ENCODE measurements at places on chromosomes 16 and 17.

DNA sequence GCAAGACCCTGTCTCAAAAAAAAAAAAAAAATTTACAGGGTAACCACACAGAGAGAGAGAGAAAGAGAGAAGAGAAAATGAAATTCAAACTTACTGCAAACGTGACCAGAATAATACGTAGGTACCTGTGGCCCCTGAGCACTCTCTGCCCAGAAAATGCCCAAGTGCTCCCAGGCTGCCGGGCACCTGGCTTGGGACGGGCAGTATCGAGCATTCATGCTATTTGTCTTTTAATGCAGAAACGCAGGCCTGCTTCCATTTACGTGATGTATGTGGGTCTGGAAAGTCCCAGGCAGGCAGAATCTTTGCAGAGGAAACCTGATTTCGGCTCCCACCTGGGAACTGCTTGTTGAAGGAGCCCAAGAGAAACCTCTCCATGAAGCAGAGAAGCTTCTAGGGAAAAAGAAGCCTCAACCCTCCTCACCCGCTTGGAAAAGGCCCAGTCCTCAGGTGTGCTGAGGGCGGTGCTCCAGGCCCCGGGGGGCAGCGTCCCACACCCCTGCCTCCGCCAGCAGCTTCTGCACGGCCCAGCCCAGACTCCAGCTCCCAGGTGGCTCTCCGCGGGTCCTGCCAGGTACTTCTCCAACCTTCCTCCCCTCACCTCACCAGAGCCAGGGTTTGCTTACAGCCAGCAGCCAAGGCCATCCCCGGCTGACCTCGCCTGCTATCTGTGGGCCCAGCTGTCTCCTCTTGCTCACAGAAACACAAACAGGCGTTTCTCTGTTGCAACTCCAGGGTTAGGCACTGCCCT, 14.0 kb downstream of the RPH3AL start:
- no peak for DNase-seq

GRCh38 chr17:17849845-17850373, 13.1 kb upstream of the SREBF1 start:
- DNase-seq: peak; percentile 55

GRCh38 chr16:79437764-79438751, 162.5 kb downstream of the MAF start:
- no peak for DNase-seq

DNA sequence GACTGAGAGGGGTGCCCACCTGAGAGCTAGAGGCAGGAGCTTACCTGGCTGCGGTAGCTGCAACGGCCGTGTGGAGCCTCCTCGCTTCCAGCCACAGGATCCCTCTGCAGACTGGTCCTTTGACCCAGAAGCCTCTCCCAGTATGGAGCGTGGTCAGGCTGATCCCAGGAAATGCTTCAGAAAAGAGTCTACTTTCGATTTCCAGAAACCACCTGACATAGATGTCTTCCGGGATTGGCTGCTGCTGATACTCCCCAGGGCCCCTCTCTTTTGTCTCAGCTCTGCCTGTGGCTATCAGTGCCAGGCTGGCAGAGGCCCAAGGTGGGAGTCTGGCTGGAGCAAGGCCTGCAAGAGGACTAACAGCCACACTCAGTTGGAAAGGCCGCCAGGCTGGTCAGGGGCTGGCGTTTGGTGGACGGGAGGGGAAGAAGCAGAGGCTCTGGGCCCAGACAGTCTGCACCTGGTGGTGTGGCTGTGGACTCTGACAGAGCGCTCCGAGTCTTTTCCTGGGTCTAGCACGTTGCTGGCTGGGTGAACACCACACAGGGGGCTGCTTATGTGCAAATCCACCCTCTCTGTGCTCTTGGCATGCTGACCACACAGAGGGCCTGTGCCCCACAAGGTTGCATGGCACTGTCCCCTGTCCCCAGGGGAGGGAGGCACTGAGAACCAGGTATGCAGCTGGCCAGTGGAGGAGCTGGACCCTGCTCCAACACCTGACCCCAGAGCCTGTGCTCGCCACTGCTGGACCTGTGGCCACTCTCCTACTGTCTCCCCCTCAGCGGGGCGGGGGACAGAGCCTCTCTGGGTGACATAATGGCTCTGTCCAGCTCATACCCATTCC, at the start of gene LGALS3BP:
LGALS3BP (minus strand) TSS at position 144 of the 844 bp plus-strand sequence. CDS start 2,732 bp downstream, outside the sequence.
- DNase-seq: no peak

- no peak for DNase-seq
Measured at GRCh38 chr17:3596804-3597464, 12.3 kb downstream of the TRPV1 start.

DNA sequence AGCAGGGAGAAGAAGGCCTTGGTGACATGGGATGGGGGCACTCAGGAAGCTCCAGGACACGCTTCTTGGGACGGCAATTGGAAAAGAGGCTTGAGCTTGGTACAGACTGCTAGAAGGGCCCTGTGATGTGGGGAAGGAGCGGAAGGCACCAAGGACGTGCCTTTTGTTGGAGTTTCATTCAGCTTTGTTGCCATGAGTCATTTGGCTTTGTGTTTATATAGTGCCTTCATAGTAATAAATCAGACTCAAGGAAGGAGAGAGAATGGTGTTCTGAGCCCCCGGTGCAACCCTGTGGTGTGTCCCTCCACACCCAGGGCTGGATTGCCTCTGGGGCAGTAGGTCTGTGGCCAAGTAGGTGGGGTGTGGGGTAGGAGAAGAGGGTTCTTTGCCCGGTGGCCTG, 7.4 kb upstream of the TBX4 start:
- DNase-seq: no peak

GRCh38 chr17:16661217-16661616, 7.6 kb upstream of the ZNF624 start:
- no peak for DNase-seq

DNA sequence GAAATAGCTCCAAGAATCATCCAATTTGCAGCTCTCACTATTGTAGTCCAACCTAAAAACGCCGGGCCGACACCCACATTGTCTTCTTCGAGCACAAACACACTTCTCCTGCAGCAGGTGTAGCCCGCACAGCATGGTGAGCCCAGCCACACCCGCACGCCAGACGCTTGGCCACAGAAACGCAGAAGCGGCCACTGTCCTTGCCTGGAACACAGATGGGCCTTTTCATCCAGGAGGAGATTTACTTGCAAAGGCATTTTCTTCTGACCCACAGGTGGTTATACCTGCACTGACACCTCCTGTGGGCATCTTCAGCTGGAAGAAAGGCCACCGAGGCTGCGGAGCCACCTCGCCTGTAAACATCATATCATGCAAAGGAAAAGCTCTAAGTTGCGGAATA, 98.4 kb downstream of the ADCY9 start:
- DNase-seq: no peak

GRCh38 chr16:74718741-74719610, 18.3 kb upstream of the MLKL start:
- DNase-seq: no peak

GRCh38 chr16:88870608-88871348, 4.3 kb upstream of the PABPN1L start:
- DNase-seq: no peak

DNA sequence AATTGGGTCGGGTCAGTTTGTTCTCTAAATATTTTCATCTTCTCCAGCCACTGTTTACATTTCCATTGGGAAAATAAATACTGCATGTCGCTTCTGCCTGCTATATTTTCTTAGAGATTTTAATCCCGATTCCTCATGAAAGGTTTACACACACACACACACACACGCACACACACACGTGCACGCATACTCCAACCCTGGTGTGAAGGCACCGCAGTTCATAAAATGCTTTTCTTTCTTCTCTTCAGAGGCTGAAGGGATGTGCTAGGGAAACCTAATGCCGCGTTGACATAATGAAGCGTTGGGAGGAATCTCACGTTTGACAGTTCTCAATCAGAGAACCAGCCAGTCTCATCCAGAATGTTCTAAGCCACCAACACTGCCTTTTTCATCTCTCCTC, 222.9 kb upstream of the IRX3 start:
- DNase-seq: no peak

- DNase-seq: no peak
Measured at GRCh38 chr16:1818204-1818872, 8.3 kb downstream of the HAGH start.

GRCh38 chr16:27239906-27240655, 28.5 kb downstream of the NSMCE1 start:
- no peak for DNase-seq

DNA sequence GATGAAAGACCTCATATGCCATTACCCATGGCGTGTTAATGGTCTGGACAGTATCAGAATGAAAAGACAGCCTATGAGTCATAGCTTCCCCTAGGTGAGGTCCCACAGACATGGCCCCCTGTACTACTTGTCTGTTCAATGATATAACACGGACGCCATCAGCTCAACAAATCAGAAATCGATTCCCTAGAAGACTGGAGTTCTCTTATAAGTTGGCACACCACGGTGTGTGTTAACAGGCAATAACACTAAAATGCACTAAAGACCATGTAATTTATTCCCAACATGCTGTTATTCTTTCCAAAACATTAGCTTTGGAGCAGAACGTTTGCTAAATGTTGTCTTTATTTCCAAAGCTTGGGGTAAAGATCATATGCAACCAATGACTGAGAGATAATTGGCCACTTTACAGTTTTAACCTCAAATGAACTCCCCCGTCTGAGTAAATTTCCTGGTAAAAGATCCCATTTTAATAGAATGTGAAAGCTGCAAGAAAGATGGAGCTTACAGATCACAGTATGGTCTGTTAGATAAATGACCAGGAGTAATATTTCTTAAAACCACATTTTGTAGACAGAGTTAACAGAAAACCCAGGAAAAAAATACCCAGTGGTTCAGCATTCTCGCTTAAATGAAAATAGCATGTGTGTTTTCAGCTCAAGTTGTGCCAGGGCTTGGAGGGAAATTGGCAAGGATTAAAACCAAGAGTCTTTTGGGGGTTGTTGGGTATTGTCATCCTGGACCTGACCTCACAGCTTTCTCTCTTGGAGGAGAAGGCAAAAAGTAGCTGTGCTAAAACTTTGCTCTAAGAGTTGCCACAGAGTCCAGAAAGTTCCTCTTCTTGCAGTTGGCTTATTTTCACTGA, 65.9 kb downstream of the PCTP start:
- DNase-seq: no peak

- DNase-seq: no peak
Measured at GRCh38 chr17:82915010-82915756, 75.4 kb upstream of the ZNF750 start.

GRCh38 chr16:8402981-8403843, 187.1 kb downstream of the TMEM114 start:
- DNase-seq: no peak

- no peak for DNase-seq
Measured at GRCh38 chr17:76675648-76676047, 32.1 kb upstream of the ST6GALNAC1 start.

DNA sequence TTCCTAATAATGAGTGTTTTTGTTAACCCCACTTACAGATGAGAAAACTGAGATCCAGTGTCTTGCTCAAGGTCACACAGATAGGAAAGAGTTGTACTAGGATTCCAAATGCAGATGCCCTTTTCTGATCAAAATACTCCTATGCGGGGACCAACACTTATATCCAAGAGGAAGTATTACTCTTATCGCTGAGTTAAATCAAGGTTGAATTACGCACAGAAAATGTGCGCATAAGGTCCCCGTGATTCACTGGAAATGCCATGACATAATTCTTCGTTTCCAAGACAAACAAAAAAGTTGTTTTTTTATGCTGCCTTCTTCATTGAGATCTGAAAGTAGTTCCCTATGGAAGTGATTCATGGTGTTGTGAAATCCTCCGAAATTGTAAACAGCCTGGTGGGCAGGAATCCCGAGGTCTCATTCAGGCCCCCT, 463.8 kb upstream of the HSBP1 start:
- no peak for DNase-seq

GRCh38 chr17:49739641-49740271, 24.2 kb downstream of the FAM117A start:
- DNase-seq: peak; percentile 56

- DNase-seq: no peak
Measured at GRCh38 chr17:58318065-58318481, 10.5 kb downstream of the TSPOAP1 start.

DNA sequence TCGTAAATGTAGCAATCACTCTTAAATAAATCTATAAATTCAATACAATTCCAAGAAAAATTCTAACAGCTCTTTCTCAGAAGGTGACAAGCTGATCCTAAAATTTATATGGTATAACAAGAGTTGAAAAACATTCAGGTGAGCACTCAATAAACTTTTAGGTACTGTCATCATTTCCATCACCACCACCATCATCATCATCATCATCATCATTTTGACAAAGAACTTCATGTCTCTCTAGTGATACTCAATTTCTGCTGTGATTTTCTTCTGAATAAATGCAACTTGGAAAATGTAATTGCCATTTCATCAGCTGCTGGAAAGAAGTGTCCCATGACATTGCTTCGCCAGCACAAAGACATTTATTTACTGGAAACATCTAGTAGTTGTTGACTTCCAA, 222.9 kb upstream of the IRX5 start:
- DNase-seq: no peak

DNA sequence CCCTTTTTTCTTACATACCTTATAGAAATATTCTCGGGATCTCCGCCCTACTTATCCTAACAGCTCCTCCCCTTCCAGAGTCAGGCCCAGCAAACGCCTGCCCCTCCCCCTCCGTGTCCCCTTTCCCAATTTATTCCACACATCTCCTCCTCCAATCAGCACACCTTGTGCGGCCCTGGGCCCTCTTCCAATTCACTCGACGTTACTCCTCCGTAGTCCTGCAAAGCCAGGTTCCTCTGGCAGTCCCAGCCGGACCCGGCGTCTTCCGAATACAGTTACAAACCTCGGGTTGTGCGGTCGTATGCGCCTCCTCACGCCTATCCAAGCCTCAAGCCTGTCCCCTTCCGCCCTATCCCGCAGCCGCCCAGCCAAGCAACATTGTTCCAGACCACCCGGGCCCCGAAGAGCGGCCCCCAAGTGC, 677 bp downstream of the CBX1 start:
- DNase-seq: peak; percentile 6

DNA sequence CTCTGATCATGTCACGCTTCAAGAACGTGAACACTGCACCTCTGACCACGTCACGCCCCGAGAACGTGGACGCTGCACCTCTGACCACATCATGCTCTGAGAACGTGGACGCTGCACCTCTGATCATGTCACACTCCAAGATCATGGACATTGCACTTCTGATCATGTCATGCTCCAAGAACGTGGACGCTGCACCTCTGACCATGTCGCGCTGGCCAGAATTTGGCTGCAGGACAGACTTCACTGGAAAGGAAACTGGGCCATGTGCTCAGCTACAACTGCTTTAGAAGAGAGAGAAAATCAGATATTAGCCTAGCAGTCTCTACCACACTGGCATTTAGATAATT, 182.7 kb downstream of the RPTOR start:
- no peak for DNase-seq

- DNase-seq: no peak
Measured at GRCh38 chr17:61054436-61054835, 345.2 kb upstream of the TBX2 start.

- no peak for DNase-seq
Measured at GRCh38 chr16:86982912-86983311, 334.3 kb downstream of the C16orf95 start.

- DNase-seq: no peak
Measured at GRCh38 chr16:25996052-25996451, 304.3 kb downstream of the HS3ST4 start.

DNA sequence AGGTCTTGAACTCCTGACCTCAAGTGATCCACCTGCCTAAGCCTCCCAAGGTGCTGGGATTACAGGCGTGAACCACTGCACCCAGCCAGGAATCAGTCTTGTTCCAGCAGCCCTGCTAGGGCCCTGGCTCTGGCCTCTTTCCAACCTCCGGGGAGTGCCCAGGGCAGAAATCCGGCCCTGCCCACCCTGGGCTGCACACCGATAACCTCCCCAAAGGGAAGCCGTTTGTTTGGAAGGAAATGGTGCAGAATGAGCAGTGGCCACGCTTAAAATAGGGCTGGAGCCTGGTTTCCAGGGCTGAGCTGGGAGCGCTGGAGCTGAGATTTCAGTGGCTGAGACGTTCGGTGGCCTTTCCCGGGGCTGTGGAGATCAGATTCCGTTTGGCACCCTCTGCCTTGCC, 17.8 kb upstream of the EMP2 start:
- DNase-seq: no peak
